ENCODE measurements at places on chromosomes 2 and 18. TPM values are rescaled to one million over a fixed set of nuclear protein-coding genes. Genes with fewer than 3 reads are reported as not detected.
A peak's percentile ranks its signal among the peaks of the same experiment; 100 is the strongest.

The POTEJ gene
- polyA plus RNA-seq = not detected

The LIPG gene
- polyA plus RNA-seq = 7.0 TPM

DNA sequence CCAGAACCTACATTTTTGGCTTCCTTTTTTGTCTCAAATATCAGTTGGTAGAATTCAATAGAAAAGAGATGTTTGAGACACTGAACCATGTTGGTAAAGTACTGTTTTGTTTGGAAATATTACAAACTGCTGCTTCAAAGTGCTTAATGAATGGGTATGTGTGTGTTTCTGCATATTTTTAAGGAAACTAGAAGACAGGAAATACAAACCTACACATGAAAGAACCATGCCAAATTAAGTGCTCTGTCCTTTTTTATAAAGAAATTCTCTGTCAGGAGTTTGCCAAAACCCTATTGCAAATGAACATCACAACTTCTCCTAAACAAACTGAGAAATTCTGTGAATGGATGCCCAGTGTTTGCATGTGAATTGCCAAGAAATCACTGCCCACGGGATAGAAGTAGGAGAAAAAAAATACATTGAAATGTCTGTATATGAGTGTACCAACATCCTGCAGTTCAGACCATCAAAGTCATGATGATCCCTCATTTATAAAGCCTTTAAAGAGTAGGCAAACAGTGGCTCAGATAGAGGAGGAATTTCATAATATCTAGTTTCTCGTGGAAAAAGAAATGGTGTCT, 69.6 kb upstream of the RND3 start:
- DNase-seq = no peak

DNA sequence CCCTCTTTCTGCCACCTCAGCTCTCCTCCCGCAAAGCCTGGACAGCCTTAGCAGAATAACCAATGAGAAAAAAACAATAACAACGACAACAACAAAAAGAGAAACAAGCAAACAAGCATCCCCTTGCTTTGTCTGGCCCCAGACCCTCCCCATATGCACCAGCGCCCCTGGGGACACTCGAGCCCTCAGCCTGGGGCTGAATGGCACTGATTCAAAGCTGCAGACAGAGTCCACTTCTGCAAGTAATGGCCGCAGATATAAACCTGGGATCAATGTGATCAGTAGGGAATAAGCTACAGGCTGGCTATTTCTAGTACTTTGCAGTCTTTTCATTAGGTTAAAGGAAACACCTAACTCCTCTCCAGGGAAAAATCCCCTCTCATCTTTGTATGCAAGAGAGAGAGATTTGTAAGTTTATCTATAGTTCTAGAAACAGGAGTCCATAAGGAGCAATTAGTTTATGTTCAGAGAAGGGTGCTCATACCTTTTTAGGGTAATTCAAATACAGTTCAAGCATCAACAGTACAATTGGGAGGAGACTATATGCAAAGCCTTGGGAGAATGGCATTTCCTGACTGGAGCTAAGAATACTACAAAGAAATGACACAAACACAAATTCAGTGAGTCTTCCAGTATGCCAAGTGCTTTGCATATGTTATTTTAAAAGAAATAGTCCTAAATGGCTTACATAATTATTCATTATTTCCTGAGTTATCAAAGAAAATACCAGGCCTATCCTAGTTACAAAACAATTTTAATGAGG, 122.3 kb upstream of the DDX18 start:
- no peak for DNase-seq

DNA sequence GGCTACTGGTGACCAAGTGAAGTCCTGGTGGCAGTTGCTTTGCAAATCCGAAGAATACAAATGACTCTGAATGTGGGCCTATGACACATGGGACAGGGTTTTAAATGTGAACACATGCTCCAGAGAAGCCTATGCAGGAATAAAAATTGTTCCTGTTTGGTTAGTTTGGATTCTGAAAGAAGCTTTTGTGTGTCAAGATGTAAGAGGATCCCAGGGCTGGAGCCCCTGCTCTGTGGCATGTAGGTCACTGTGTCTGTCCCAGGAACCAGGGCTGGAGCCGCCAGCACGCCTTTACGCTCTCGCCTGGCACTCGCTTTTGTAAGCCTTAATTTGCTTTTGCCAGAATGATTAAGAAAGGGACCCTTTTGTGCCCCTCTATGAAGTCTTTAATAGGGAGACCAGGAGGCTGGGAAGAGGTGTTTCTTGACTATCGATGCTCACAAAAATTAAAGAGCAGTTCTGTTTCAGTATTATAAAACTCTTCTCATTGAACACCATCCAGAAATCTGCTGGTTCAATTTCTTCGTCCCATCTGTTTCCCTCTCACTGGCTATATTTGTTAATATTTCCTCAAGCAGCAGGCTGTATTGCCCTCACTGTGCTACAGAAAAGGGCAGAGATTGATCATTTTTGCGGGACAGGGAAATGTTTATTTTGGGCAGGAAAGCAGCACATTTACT, 532.7 kb upstream of the POU3F3 start:
- DNase-seq = peak; percentile 7

DNA sequence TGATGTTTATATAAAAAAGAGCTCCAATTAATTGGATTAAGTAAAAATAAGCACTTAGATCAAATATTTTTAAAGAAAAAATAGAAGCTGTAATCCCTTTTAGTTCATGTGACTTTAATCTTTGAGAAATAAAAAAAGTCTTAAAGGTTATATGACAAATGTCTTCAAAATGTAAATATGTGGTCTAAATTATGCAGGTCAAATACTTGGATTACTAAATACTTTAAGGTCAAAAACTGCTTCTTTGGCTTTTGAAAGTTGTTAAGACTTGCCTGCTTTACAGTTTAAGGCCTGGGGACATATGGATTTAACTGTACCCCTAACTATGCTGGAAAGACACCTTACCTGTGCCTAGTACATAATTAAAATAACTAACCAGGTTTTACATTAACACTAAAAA, 15.5 kb upstream of the PDK1 start:
- DNase-seq = no peak

- DNase-seq = peak; percentile 82
These were observed 38.3 kb upstream of the RALBP1 start for GRCh38 chr18:9437021-9437437.

DNA sequence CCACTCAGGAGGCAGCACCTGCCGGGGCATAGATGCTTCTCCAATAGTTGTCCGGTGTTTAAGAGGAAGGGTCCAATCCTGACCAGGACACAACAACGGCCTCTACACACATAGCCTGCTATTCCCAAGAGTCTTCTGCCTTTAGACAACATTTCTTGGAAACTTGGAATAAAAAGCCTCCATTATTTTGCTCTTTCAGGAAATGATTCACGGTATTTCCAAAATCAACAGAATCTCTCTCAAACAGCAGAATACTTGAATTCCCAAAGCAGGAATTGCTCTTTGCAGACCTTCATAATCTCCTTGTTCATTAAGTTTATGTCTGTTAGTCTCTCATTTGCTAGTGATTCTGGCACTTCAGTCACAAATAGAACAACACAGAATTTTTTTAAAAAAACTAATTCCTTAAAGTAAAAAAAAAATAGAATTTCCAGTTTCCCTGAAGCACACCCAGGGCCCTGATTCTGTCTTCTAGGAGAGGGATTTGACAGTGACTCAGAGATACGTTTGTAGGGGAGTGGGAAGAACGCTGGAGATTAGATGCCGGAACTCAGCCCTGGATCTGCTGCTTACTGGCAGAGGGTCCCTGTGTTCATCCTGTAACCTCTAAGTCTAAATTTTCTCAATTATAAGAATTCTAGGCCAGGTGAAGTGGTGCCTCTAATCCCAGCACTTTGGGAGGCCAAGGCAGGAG, 74.7 kb downstream of the NAB1 start:
- DNase-seq = peak; percentile 26

GRCh38 chr2:174577967-174578589, 19.5 kb downstream of the WIPF1 start:
- DNase-seq = peak; percentile 64

GRCh38 chr2:226690461-226691024, 109.1 kb downstream of the IRS1 start:
- no peak for DNase-seq

DNA sequence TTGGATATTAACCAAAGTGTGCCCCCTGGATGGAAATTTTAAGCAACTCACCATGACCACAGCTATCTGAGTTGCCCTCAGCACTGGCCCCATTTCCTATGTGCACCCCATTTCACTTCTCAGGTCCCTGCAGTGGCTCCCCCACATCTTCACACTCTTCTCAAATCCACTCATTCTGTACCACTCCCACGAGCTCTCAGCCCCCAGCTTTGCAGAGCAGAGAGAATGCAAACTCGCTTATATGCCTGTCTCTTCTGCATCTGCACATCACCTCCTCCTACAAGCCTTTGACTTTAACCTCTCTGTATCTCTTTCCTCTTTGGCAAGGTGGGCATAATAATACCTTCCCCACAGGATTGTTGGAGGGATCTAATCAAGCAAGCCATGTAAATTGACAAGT, 46.2 kb downstream of the DPYSL5 start:
- no peak for DNase-seq
